ENCODE measurements at places on chromosomes 5 and 9. TPM values are rescaled to one million over a fixed set of nuclear protein-coding genes. Genes with fewer than 3 reads are reported as not detected.

Gene POLE3
- 121 TPM for total RNA-seq

Gene IDNK
- total RNA-seq: 5.2 TPM

Gene GABRA1
- total RNA-seq: not detected

Gene HACD4
- 1.2 TPM for total RNA-seq

Gene PCDHGA9
- total RNA-seq: 0.08 TPM

Measured in A549 treated with GW870086 at 1 μM for 4 hours (cell line).